Panc1 (cell line): ENCODE measurements at places on chromosomes 4 and X.
A peak's percentile ranks its signal among the peaks of the same experiment; 100 is the strongest.

DNA sequence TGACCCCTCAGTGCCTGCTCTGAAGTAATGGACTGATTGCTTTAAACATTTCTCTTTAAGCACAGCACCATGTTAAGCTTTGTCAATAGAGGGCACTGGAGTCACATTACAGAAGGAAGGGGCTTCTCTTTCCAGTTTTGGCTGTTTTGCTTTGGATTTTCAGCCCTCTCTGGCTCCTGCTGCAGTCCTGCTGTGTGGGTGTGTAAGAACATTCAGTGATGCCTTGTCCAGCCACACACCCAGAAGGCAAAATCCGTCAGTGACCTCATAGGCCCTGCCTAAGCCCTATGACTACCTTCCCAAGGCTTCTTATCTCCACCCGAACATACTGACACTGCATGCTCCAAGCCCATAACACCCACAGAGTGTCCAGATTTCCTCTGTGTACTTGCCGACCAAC lies 215.3 kb upstream of the CTSO start:
- peak; percentile 20 for DNase-seq

DNA sequence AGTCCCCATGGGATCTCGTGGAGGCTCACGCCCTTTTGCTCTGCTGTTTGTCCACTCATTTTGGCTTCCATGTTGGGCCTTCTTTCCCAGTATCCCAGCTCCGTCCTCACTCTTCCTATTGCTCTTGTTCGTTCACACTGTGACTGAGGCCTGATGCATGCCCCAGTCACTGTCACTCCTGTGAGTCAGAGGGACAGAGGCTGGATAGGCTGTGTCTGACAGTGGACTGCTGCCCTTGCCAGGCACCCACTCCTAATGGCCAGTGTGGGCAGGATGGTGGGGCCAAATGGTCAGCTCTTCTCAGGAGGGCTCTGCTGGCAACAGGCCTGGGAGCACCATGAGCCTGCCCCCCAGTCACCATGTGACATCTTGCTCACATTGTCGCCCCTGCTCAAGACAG lies 40.0 kb downstream of the HADH start:
- DNase-seq, result no peak

GRCh38 chr4:137861682-137862081 lies 329.4 kb upstream of the PCDH18 start:
- no peak for DNase-seq

DNA sequence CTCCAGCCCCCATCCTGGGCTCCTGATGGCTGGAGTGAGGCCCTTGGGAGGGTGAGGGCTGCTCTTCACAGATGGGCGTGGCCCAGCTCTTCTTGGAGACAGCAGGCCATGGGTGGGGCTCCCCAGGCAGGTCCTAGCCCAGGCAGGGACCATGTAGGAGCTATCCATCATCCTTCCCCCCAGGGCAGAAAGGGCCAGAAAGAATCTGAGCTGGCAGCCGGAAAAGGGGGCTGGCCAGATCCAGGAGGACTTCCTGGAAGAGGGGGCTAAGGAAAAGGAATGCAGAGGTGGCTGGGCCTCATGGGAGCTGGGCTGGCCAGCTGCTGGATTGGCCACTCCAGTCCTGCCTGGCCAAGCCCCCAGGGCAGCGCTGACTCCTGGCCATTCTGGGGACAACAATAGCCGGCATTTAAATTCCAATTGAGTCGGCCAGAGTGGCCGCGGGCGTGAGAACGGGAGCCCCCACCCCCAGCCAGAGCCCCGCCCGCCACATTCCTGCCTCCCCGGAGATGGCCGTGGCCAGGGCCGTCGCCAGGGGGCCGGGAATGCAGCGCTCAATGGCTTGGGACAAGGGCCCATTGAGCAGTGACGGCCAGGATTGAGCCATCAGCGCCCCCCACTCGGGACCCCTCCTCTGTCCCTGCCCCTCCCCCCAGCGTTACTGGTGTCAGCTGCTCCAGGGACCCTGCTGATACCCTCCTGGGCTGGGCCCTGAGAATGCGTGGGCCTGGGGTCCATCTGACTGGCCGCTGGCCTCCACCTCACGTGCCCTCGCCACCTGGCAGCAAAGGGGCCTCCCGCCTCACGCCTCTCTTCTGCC lies 15.1 kb upstream of the FGFR3 start:
- no peak for DNase-seq

DNA sequence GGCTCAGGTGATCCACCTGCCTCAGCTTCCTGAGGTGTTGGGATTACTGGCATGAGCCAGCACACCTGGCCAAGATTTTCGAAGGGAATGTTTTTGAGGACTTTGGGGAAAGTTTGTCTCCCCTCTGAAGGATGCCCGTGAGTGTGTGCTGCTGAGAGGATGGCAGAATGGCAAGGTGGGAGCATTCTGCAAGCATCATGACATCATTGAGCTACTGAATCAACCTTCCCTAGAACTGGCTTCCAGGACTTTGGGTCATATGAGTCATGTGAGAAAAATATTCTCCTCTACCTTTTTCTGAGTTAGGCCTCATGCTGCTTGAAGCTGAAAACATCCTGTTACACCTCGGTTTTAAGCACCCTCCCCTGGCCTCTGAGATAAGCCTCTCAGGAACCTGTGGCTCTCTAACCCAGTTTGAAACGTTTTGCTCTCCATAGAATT lies 31.0 kb downstream of the TMEM131L start:
- no peak for DNase-seq

- DNase-seq, result peak; percentile 12
These were observed 141.5 kb downstream of the RPS6KA6 start for GRCh38 chrX:84046403-84046984.

DNA sequence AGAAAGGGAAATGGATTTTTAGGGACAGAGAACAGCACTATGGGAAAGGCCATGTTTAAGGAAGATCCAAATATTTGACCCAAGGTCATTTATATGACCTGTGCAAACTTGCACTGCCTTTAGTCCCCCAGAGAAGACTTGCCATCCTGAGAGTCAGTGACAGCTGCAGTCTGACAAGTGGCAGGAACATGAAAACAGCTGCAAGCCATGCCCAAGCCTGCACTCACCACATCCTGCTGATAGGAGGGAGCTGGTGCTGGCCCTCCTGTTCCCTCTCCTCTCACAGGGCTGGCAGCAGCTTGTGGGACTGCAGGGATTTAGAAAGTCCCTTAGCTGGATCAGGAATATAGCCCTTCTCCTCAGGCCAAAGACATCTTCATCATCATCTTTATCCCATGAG lies 187.7 kb downstream of the RAP1GDS1 start:
- DNase-seq, result no peak

DNA sequence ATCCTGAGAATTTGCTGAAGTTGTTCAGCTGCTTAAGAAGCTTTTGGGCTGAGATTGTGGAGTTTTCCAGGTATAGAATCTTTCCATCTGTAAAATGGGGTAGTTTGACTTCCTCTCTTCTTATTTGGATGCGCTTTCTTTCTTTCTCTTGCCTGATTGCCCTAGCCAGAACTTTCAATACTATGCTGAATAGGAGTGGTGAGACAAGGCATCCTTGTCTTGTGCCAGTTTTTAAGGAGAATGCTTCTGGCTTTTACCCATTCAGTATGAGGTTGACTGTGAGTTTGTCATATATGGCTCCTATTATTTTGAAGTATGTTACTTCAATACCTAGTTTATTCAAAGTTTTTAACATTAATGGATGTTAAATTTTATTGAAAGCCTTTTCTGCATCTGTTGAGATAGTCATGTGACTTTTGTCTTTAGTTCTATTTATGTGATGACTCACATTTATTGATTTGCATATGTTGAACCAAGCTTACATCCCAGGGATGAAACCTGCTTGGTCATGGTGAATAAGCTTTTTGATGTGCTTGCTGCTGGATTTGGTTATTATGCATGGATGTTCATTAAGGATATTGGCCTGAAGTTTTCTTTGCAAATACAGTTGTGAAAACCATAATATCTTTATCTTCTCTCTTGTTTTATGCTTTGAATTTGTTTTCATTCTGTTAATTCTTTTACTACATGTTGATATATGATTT lies 573.8 kb upstream of the NDST4 start:
- no peak for DNase-seq

- no peak for DNase-seq
These were observed 73.9 kb upstream of the ZCCHC13 start for GRCh38 chrX:74230094-74230493.
